ENCODE measurements at places on chromosomes 11 and 22.

DNA sequence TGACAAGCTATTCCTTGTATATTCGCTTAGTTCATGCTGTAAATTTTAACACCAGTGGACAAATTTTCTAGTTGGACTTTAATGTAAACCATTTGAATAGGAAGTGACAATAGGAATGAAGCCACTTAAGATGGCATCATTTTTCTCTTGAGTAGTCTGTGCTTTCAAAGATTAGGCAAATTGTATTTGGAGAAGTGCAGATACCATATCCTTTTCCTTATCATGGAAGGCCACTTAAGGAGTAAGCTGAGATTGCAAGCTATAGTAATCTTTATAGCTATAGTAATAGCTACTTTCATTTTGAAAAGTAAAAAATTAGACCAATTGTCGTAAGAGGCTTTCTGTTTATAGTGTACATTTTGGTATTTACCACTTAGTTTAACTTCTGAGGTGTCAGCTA lies 12.8 kb downstream of the CAPRIN1 start:
- peaks cover 67% of the 10 kb centered on the region for H3K4me1 ChIP-seq
- no peaks in the 10 kb centered on the region for H3K27me3 ChIP-seq
- H3K4me3 ChIP-seq, result no peak overlapping the region
- no peaks in the 10 kb centered on the region for H3K36me3 ChIP-seq
- no peak for DNase-seq

GRCh38 chr11:122319085-122319484 lies 203.1 kb upstream of the BLID start:
- no peaks in the 10 kb centered on the region for H3K4me1 ChIP-seq
- no peaks in the 10 kb centered on the region for H3K36me3 ChIP-seq
- H3K27ac ChIP-seq, result no peak overlapping the region
- DNase-seq, result no peak
- H3K27me3 ChIP-seq, result peaks cover 13% of the 10 kb centered on the region

- no peak for DNase-seq
- H3K27ac ChIP-seq, result no peak overlapping the region
- H3K4me3 ChIP-seq, result no peak overlapping the region
Observed at GRCh38 chr22:27643907-27644306, 157.6 kb downstream of the MN1 start.

- peak overlapping the region; percentile 88 for H3K27ac ChIP-seq
- no peaks in the 10 kb centered on the region for H3K36me3 ChIP-seq
- H3K4me3 ChIP-seq, result no peak overlapping the region
Observed at GRCh38 chr11:121420398-121420797, 31.7 kb upstream of the SORL1 start.

GRCh38 chr11:95790933-95791708 lies 823 bp downstream of the CEP57 start:
- peak; percentile 44 for DNase-seq
- H3K27ac ChIP-seq, result peak overlapping the region; percentile 100
- peaks cover 11% of the 10 kb centered on the region for H3K27me3 ChIP-seq
- peaks cover 8% of the 10 kb centered on the region for H3K36me3 ChIP-seq
- H3K4me3 ChIP-seq, result peak overlapping the region; percentile 100
- peaks cover 27% of the 10 kb centered on the region for H3K4me1 ChIP-seq

- DNase-seq, result no peak
- no peak overlapping the region for H3K27ac ChIP-seq
- no peak overlapping the region for H3K4me3 ChIP-seq
- H3K36me3 ChIP-seq, result no peaks in the 10 kb centered on the region
- peaks cover 5% of the 10 kb centered on the region for H3K27me3 ChIP-seq
Observed at GRCh38 chr11:130206141-130206540, 46.6 kb downstream of the ST14 start.

DNA sequence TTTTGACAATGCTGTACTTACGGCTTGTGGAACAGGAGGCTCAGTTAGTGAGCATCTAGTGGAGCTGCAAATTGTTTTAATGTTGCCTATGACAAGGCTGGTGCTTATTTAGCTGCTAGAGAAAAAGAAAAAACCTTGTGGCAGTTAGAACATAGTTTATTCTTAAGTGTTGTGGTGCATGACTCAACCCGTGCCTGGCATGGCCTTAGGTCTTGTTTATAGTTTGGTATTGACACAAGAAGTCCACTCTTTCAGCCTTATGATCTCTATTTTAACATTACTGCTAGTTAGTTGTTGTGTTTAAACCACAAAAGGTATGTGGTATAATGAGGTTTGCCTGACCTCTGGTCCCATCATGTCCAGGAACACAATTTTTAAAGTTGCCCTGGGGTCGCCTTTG lies 744.6 kb downstream of the FAM181B start:
- no peaks in the 10 kb centered on the region for H3K4me1 ChIP-seq
- H3K27me3 ChIP-seq, result peaks cover 2% of the 10 kb centered on the region
- H3K4me3 ChIP-seq, result no peak overlapping the region
- DNase-seq, result no peak

GRCh38 chr11:9461063-9461759 lies 399 bp downstream of the ZNF143 start:
- peak overlapping the region; percentile 97 for H3K4me3 ChIP-seq
- H3K4me1 ChIP-seq, result peaks cover 38% of the 10 kb centered on the region
- H3K27ac ChIP-seq, result peak overlapping the region; percentile 99
- no peaks in the 10 kb centered on the region for H3K36me3 ChIP-seq

GRCh38 chr11:125874556-125875124 lies 12.8 kb upstream of the HYLS1 start:
- H3K27me3 ChIP-seq, result peaks cover 2% of the 10 kb centered on the region
- no peak overlapping the region for H3K27ac ChIP-seq
- peak; percentile 19 for DNase-seq
- no peaks in the 10 kb centered on the region for H3K36me3 ChIP-seq
- no peak overlapping the region for H3K4me3 ChIP-seq

- no peak overlapping the region for H3K4me3 ChIP-seq
- no peaks in the 10 kb centered on the region for H3K27me3 ChIP-seq
- H3K27ac ChIP-seq, result no peak overlapping the region
- H3K36me3 ChIP-seq, result no peaks in the 10 kb centered on the region
- DNase-seq, result no peak
Observed at GRCh38 chr11:87574193-87574592, 536.5 kb downstream of the TMEM135 start.

GRCh38 chr11:126339863-126340434 lies 15.5 kb upstream of the ST3GAL4 start:
- no peak for DNase-seq
- no peak overlapping the region for H3K4me3 ChIP-seq
- H3K27me3 ChIP-seq, result peaks cover 4% of the 10 kb centered on the region
- peak overlapping the region; percentile 58 for H3K27ac ChIP-seq
- H3K36me3 ChIP-seq, result peaks cover 38% of the 10 kb centered on the region

- no peak for DNase-seq
- H3K27ac ChIP-seq, result no peak within 1 kb of the TSS
- H3K27me3 ChIP-seq, result peaks cover 9% of the 10 kb centered on the region
- H3K4me3 ChIP-seq, result peak within 1 kb of the TSS; percentile 44
- H3K36me3 ChIP-seq, result no peaks in the 10 kb centered on the region
Observed at GRCh38 chr11:22666325-22666687, at the start of gene GAS2. TSS of gene GAS2 (plus strand) at chr11:22666611. CDS start at chr11:22674870, 8,259 bp downstream.

GRCh38 chr22:29138556-29139305 lies 65.9 kb downstream of the KREMEN1 start:
- no peak overlapping the region for H3K4me3 ChIP-seq
- H3K36me3 ChIP-seq, result no peaks in the 10 kb centered on the region
- H3K27me3 ChIP-seq, result peaks cover 17% of the 10 kb centered on the region
- DNase-seq, result no peak
- no peak overlapping the region for H3K27ac ChIP-seq

GRCh38 chr22:49571326-49571725 lies 256.3 kb downstream of the BRD1 start:
- DNase-seq, result no peak
- H3K36me3 ChIP-seq, result no peaks in the 10 kb centered on the region
- peaks cover 10% of the 10 kb centered on the region for H3K4me1 ChIP-seq

DNA sequence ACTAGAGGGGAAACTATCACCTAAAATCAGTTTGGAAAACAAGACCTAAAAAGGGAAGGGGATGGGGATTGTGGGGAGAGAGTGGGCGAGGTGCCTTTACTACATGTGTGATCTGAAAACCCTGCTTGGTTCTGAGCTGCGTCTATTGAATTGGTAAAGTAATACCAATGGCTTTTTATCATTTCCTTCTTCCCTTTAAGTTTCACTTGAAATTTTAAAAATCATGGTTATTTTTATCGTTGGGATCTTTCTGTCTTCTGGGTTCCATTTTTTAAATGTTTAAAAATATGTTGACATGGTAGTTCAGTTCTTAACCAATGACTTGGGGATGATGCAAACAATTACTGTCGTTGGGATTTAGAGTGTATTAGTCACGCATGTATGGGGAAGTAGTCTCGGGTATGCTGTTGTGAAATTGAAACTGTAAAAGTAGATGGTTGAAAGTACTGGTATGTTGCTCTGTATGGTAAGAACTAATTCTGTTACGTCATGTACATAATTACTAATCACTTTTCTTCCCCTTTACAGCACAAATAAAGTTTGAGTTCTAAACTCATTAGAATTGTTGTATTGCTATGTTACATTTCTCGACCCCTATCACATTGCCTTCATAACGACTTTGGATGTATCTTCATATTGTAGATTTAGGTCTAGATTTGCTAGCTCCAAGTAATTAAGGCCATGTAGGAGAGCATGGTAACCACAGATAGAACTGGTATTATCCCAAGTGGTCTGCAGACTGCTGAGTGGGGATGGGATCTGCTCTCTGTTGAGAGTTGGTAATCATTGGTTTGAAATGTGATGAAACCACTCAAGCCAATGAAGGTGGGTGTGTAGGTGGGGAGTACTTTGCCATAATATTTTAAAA lies 3.6 kb downstream of the NEAT1 start:
- DNase-seq, result peak; percentile 69
- peaks cover 76% of the 10 kb centered on the region for H3K4me1 ChIP-seq
- H3K4me3 ChIP-seq, result peak overlapping the region; percentile 95
- peak overlapping the region; percentile 99 for H3K27ac ChIP-seq
- peaks cover 73% of the 10 kb centered on the region for H3K27me3 ChIP-seq

- H3K4me3 ChIP-seq, result no peak overlapping the region
- H3K27me3 ChIP-seq, result peaks cover 2% of the 10 kb centered on the region
- H3K4me1 ChIP-seq, result peaks cover 17% of the 10 kb centered on the region
- no peak overlapping the region for H3K27ac ChIP-seq
- DNase-seq, result no peak
Observed at GRCh38 chr22:43167001-43167589, 15.7 kb downstream of the TSPO start.

DNA sequence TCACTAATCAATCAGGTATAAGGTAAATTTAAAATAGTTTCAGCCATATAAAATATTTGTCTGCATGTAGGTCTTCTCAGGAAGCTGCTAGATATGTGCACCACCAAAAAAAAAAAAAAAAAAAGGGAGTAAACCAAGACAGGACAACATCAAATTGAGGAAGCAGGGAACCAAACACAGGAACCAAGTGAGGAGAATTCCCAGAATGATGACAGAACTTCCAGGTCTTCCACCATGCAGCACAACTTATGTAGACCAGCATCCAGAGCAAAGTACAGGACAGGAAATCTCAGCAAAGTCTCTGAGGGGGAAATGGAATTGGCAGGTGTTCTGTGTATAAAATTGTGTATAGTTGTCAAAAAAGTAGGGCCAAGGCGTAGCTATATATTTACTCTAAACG lies 101.2 kb upstream of the CTSC start:
- DNase-seq, result no peak
- H3K36me3 ChIP-seq, result no peaks in the 10 kb centered on the region
- H3K27ac ChIP-seq, result no peak overlapping the region
- H3K4me3 ChIP-seq, result no peak overlapping the region
- H3K4me1 ChIP-seq, result peaks cover 7% of the 10 kb centered on the region

- no peak for DNase-seq
- no peak overlapping the region for H3K4me3 ChIP-seq
- H3K27me3 ChIP-seq, result peaks cover 2% of the 10 kb centered on the region
- no peaks in the 10 kb centered on the region for H3K36me3 ChIP-seq
Observed at GRCh38 chr11:79402912-79403311, 37.9 kb downstream of the TENM4 start.

DNA sequence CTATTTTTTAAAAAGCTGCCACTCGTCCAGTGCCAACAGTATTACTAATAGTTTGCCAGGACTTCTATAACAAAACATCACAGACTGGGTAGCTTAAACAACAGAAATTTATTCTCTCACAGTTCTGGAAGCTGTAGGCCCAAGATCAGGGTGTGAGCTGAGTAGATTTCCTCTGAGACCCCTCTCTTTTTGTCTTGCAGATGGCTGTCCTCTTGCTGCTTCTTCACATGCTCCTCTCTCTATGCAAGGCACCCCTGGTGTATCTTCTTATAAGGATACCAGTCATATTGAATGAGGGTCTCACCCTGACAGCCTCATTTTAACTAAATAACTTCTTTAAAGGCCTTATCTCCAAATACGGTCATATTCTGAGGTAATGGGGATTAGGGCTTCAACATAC lies 390.9 kb downstream of the DLG2 start:
- H3K27ac ChIP-seq, result no peak overlapping the region
- H3K4me1 ChIP-seq, result no peaks in the 10 kb centered on the region
- DNase-seq, result no peak

Measured in immature natural killer cell (primary cell).